CD4-positive, alpha-beta T cell (primary cell): ENCODE measurements at places on chromosomes 5 and 9.

DNA sequence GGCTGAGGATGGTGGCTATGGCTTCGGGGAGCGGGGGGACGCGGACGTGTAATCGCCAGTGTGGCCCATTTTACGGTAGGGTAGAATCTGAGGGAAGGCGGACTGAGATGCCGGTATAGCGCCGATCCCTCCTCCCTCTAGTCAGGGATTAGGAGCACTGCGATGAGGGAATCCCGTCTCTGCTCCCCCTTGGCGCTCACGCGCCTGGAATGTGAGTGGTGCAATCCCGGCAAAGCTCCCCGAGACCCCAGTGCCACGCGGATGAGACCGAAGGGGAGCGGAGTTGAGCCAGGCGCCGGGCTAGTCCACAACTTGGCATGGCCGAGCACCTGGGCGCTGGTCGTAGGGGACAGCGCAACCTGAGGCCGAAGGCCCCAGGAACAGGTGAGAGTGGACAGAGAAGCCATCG is 2.2 kb downstream of the NPR3 start:
- H3K36me3 ChIP-seq, result no peaks in the 10 kb centered on the region
- peaks cover 27% of the 10 kb centered on the region for H3K4me1 ChIP-seq
- peaks cover 45% of the 10 kb centered on the region for H3K27me3 ChIP-seq
- H3K27ac ChIP-seq, result no peak overlapping the region
- no peak for DNase-seq

- H3K27me3 ChIP-seq, result peaks cover 57% of the 10 kb centered on the region
- H3K4me1 ChIP-seq, result no peaks in the 10 kb centered on the region
- H3K27ac ChIP-seq, result no peak overlapping the region
- no peak overlapping the region for H3K4me3 ChIP-seq
- DNase-seq, result no peak
These were observed 11.6 kb downstream of the LHX3 start for GRCh38 chr9:136193127-136193890.

- no peak overlapping the region for H3K4me3 ChIP-seq
- peaks cover 84% of the 10 kb centered on the region for H3K36me3 ChIP-seq
- DNase-seq, result no peak
These were observed 17.4 kb downstream of the AKNA start for GRCh38 chr9:114370251-114370967.

GRCh38 chr5:115366223-115366622 is 69.8 kb upstream of the CCDC112 start:
- H3K27ac ChIP-seq, result no peak overlapping the region
- H3K36me3 ChIP-seq, result no peaks in the 10 kb centered on the region
- no peaks in the 10 kb centered on the region for H3K4me1 ChIP-seq
- no peaks in the 10 kb centered on the region for H3K27me3 ChIP-seq

GRCh38 chr5:159642379-159642778 is 273.9 kb upstream of the ADRA1B start:
- no peak overlapping the region for H3K4me3 ChIP-seq
- no peak for DNase-seq
- no peaks in the 10 kb centered on the region for H3K36me3 ChIP-seq
- no peaks in the 10 kb centered on the region for H3K4me1 ChIP-seq

GRCh38 chr5:37308793-37309192 is 59.6 kb upstream of the CPLANE1 start:
- DNase-seq, result no peak
- H3K4me3 ChIP-seq, result no peak overlapping the region
- peaks cover 88% of the 10 kb centered on the region for H3K36me3 ChIP-seq
- H3K27me3 ChIP-seq, result no peaks in the 10 kb centered on the region

- no peak for DNase-seq
- no peaks in the 10 kb centered on the region for H3K36me3 ChIP-seq
- peaks cover 2% of the 10 kb centered on the region for H3K27me3 ChIP-seq
These were observed 212.4 kb downstream of the DTWD2 start for GRCh38 chr5:118775790-118776499.

DNA sequence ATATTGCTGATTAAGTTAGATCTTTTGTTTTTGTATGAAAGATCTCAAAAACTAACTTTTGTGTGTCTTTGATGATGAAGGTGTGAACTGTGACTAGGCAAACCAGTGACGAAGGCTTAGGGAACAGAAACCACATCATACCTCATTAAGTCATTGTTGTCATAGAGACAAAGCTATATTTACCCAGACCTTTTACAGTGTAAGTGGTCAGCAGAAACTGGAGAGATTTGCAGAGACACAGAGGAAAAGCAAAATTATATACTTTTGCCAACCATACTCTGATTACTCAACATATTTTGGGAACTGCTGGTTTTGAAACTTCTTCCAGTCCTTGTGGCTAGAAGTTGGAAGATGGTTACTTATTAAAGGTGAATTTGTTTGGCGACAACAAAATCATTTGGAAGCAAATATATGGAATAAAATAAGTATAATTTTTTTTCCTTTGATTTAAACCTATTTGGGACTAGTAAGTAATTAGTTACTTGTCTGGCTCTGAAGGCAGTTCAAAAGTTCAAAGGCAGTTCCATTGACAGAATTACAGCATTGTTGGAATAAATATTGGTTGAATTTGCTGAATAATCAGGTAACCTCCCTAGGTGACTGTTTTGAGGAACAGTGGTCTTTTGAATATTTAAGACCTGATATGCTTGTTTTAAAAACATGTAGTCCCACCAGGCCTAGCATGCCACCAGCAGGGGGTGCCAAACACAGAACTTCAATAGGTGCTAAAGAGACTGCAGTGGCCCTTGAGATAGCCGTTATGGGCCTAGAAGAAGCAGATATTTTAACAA is 103.8 kb downstream of the RPS23 start:
- H3K36me3 ChIP-seq, result no peaks in the 10 kb centered on the region
- no peaks in the 10 kb centered on the region for H3K27me3 ChIP-seq
- H3K27ac ChIP-seq, result no peak overlapping the region
- peak; percentile 63 for DNase-seq
- H3K4me3 ChIP-seq, result no peak overlapping the region

DNA sequence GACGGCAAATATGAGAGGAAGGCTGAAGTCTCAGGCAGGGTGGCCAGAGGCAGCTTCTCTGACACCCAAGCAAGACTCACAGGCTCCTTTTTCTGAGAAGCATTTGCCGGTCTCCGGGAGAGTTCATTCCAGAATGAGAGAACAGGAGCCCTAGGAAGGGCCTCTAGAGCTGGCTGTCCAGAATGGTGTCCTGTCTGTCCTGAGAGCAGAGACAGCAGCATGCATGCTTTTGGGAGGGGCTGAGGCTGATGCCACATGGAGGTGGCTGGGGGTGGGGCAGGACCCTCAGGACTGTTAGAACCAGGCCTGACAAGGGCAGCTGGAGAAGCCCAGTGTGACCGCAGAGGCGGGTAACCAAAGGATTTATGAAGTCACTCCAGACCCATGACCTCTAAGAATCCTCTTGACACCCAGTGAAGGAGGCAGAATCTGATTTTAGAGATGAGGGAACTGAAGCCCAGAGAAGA is 60.0 kb downstream of the SHB start:
- H3K27ac ChIP-seq, result no peak overlapping the region
- H3K4me3 ChIP-seq, result no peak overlapping the region
- no peaks in the 10 kb centered on the region for H3K27me3 ChIP-seq
- no peaks in the 10 kb centered on the region for H3K36me3 ChIP-seq
- no peak for DNase-seq

GRCh38 chr5:77102549-77102948 is 15.5 kb upstream of the ZBED3 start:
- no peak for DNase-seq
- no peak overlapping the region for H3K27ac ChIP-seq
- H3K27me3 ChIP-seq, result no peaks in the 10 kb centered on the region
- no peaks in the 10 kb centered on the region for H3K4me1 ChIP-seq
- H3K36me3 ChIP-seq, result no peaks in the 10 kb centered on the region

DNA sequence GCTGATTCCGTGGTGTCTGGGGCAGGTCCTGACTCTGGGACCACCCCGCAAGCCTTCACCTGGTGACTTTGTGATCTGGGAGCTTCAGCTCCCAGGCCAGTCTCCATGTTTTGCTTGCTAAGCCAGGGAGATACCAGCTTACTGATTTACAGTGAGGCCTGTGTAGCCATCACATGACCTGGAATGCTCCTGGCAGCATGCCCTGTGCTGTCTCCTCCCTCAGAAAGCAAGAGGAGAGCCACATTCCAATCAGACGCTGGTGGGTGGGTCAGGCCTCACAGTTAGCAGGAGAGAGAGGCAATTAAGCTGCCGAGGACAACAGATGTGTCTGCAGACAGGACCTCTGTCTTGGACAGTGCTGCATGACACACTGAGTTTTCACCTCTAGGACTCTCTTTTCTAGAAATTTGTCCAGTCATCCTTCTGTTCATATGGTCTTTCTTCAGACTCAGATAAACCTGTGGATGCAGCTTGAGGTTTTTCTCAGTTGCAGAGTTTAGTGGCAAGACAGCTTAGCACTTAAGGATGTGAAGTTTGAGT is 24.4 kb upstream of the GRPEL2 start:
- H3K4me1 ChIP-seq, result peaks cover 5% of the 10 kb centered on the region
- H3K27me3 ChIP-seq, result no peaks in the 10 kb centered on the region
- no peaks in the 10 kb centered on the region for H3K36me3 ChIP-seq
- H3K27ac ChIP-seq, result no peak overlapping the region
- DNase-seq, result no peak

- peaks cover 20% of the 10 kb centered on the region for H3K36me3 ChIP-seq
- no peak for DNase-seq
- H3K27me3 ChIP-seq, result no peaks in the 10 kb centered on the region
- H3K27ac ChIP-seq, result no peak overlapping the region
- no peak overlapping the region for H3K4me3 ChIP-seq
- peaks cover 23% of the 10 kb centered on the region for H3K4me1 ChIP-seq
These were observed 69.7 kb downstream of the MACROH2A1 start for GRCh38 chr5:135329066-135329912.

DNA sequence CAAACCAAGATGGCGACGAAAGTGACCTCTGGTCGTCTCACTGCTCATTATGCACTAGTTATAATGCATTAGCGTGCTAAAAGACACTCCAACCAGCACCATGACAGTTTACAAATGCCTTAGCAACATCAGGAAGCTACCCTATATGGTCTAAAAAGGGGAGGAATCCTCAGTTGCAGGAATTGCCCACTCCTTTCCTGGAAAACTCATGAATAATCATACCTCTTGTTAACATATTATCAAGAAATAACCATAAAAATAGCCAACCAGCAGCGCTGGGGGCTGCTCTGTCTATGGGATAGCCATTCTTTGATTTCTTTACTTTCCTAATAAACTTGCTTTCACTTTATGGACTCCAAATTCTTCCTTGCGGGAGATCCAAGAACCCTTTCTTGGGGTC is 595.7 kb upstream of the KLF4 start:
- H3K36me3 ChIP-seq, result no peaks in the 10 kb centered on the region
- H3K27me3 ChIP-seq, result no peaks in the 10 kb centered on the region
- no peak overlapping the region for H3K4me3 ChIP-seq
- no peaks in the 10 kb centered on the region for H3K4me1 ChIP-seq
- DNase-seq, result no peak

GRCh38 chr9:136488247-136489214 is 5.7 kb upstream of the SEC16A start:
- H3K36me3 ChIP-seq, result no peaks in the 10 kb centered on the region
- peak; percentile 86 for DNase-seq
- H3K27ac ChIP-seq, result no peak overlapping the region
- H3K4me3 ChIP-seq, result no peak overlapping the region
- H3K27me3 ChIP-seq, result no peaks in the 10 kb centered on the region

DNA sequence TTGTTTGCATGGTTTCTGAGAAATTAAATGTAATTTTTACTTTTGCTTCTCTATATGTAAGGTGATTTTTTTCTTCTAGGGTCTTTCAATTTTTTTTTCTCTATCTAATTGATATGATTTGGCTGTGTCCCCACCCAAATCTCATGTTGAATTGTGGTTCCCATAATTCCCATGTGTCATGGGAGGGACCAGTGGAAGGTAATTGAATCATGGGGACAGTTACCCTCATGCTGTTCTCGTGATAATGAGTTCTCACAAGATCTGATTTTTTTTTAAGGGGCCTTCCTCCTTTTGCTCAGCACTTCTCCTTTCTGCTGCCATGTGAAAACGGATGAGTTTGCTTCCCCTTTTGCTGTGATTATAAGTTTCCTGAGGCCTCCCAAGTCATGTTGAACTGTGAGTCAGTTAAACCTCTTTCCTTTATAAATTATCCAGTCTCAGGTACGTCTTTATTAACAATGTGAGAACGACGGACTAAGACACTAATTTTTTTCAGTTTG is 150.8 kb downstream of the MTRR start:
- H3K4me3 ChIP-seq, result no peak overlapping the region
- H3K4me1 ChIP-seq, result no peaks in the 10 kb centered on the region
- H3K27ac ChIP-seq, result no peak overlapping the region
- H3K36me3 ChIP-seq, result no peaks in the 10 kb centered on the region
- DNase-seq, result no peak
- no peaks in the 10 kb centered on the region for H3K27me3 ChIP-seq

- no peaks in the 10 kb centered on the region for H3K27me3 ChIP-seq
- no peak overlapping the region for H3K27ac ChIP-seq
- H3K36me3 ChIP-seq, result peaks cover 13% of the 10 kb centered on the region
- DNase-seq, result no peak
- H3K4me1 ChIP-seq, result peaks cover 15% of the 10 kb centered on the region
These were observed 12.1 kb downstream of the PTGES2 start for GRCh38 chr9:128115187-128116103.

DNA sequence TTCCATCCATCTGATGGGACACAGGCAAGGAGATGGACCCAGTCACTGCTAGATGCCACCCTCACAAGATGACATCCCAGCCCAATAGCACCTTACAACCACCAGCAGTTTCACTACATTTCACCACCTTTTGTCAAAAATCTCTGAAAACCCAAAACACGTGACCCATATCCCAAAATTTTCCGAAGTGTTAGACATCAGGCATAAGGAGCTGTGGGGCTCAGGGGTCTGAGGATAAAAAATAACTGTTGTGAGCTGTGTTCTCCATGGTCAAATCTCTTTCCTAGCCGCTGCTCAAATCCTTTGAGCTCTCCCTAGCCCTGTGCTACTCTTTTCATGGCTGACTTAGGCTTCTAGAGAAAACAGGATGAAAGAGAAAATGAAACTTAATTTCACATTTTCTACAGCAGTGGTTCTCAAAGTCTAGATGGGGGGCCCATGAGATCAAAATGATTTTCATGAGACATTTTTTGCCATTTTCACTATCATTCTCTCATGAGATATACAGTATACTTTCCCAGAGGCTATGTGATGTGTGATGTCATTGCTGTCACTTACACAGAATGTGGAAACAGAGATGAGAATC is 40.7 kb downstream of the TIMD4 start:
- DNase-seq, result no peak
- peaks cover 22% of the 10 kb centered on the region for H3K4me1 ChIP-seq
- peak overlapping the region; percentile 6 for H3K4me3 ChIP-seq
- H3K27ac ChIP-seq, result no peak overlapping the region

DNA sequence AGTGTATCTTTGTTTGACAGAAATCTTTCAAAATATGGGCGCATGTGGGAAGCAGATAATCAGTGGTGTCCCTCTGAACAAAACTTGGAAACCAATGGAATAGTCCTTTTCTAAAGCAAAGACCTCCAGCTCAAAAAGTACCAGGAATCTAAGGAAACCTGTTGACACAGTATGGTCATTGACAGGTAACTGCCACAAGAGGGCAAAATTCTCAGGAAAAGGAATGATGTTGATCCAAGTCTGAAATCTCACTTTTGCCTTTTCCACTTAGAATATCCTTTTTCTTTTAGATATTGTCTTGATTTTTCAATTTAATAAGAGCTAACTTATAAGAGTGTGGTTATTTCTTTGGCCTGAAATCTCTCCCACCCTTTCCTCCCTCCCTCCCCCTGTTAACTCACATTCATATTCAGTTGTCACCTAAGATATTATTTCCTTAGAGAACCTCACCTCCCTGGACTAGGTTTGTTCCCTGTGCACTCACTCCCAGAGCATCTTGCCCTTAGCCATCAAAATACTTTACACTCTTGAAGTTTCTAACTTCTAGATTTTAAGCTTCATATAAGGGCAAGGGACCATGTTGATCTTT is 59.0 kb upstream of the BARX1 start:
- peaks cover 11% of the 10 kb centered on the region for H3K4me1 ChIP-seq
- DNase-seq, result no peak
- no peak overlapping the region for H3K4me3 ChIP-seq
- H3K27me3 ChIP-seq, result no peaks in the 10 kb centered on the region
- no peaks in the 10 kb centered on the region for H3K36me3 ChIP-seq
